ENCODE measurements at places on chromosomes 2 and 18. TPM values are rescaled to one million over a fixed set of nuclear protein-coding genes. Genes with fewer than 3 reads are reported as not detected.

Gene TCF7L1
- total RNA-seq: 3.8 TPM

Gene RNU2-63P
- total RNA-seq: not detected

Gene FTCDNL1
- 2.5 TPM for total RNA-seq

Gene NYAP2
- total RNA-seq: 4.8 TPM

Gene NGEF
- total RNA-seq: 47.0 TPM

Gene CCDC74A
- total RNA-seq: 1.3 TPM

Gene CPO
- total RNA-seq: not detected

Gene MBOAT2
- 33.1 TPM for total RNA-seq

Gene TEX44
- total RNA-seq: 0.44 TPM

Gene FIGN
- 4.8 TPM for total RNA-seq

Gene DYTN
- total RNA-seq: not detected

Gene BMPR2
- 19.6 TPM for total RNA-seq

Gene CRYGC
- 0.41 TPM for total RNA-seq

Gene ACVR1C
- total RNA-seq: 0.34 TPM

Gene RNF152
- total RNA-seq: 35.6 TPM

Gene TNFRSF11A
- total RNA-seq: 0.05 TPM

Gene RASGRP3
- 3.1 TPM for total RNA-seq

Gene CENPA
- 12.2 TPM for total RNA-seq

Gene SAG
- not detected for total RNA-seq

Gene PFN4
- total RNA-seq: 2.2 TPM

- peak; percentile 35 for ATAC-seq
Observed at GRCh38 chr2:200687922-200688920, 102.4 kb downstream of the AOX1 start.

DNA sequence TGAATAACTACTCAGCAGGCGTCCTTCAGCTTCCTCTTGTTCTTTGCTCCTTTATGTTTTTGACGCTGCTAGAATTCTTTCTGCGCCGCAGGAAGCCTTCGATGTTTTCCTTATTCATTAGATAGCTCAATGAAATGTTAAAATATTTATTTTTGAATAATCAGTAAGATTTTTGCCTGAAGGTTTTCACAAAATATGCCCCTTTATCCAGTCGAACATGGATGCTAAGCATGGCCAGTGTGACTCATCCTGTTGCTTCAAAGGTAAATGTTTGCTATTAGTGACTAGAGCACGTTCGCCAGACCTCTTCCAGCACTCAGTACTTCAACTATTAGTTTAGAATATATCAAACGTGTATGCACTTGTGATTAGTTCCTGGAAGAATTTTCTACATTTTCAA, 7.6 kb upstream of the MEIS1 start:
- ATAC-seq: no peak

GRCh38 chr2:26461601-26462023, 16.3 kb downstream of the OTOF start:
- no peak for ATAC-seq

- ATAC-seq: no peak
Observed at GRCh38 chr2:43212216-43212835, 14.1 kb downstream of the ZFP36L2 start.

GRCh38 chr18:36501100-36501499, 203.6 kb downstream of the FHOD3 start:
- ATAC-seq: no peak

DNA sequence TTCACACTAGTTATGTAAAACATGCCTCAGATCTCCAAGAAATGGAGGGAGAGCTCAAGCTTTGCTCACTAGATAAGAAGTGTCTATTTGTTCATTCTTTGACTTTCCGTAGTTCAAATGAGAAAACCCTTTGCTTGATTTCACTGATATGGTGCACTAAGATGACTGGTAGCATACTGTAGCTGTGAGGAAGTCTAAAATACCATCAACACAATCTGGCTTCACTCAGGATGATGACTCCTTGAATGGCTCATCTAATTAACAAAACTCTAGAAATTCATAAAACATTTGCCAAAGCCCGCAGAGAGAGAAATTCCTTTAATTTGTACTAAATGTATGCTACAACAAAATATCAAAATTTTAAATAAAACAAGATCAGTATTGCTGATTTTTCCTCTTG, 152.8 kb upstream of the STK17B start:
- no peak for ATAC-seq

DNA sequence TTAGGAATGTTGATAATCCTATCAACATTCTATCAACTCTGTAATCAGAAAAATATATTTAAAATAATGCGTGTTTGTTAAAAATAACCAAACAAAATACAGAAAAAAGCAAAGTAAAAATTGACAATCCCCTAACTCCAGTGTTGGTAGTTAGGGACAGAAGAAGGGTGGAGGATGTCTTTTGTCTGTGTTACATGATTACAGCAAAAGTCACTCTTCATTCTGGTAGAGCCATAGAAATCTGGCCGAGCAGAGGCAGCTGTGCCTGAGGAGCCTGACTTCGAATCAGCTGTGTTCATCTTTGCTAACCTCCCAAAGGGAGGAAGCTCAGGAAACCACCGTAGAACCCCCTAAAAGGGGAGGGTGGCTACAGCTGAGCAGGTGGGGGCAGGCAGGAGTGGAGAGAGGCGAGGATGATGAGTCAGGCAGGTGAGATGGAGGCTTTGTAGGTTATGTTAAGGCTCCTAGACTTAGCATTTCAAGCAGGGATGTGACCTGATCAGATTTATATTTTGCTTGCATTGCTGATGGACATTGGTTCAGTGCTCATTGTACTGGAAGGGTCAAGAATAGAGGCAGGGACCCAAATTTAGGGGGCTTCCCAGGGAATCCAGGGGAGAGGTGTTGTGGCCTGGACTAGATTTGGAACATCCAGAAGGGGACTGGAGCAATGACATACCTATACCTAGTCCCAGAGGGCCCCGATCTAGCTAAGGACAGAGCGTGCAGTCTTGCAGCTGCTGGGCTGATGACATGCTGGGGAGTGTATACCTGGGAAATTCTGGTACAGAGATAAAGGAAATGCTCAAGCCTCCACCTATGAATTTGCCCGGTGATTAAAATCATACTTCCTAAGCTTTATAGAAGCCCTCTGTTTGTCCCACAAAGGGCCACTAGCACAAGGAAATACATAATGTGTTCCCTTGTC, 95.7 kb downstream of the NEDD4L start:
- ATAC-seq: peak; percentile 41

DNA sequence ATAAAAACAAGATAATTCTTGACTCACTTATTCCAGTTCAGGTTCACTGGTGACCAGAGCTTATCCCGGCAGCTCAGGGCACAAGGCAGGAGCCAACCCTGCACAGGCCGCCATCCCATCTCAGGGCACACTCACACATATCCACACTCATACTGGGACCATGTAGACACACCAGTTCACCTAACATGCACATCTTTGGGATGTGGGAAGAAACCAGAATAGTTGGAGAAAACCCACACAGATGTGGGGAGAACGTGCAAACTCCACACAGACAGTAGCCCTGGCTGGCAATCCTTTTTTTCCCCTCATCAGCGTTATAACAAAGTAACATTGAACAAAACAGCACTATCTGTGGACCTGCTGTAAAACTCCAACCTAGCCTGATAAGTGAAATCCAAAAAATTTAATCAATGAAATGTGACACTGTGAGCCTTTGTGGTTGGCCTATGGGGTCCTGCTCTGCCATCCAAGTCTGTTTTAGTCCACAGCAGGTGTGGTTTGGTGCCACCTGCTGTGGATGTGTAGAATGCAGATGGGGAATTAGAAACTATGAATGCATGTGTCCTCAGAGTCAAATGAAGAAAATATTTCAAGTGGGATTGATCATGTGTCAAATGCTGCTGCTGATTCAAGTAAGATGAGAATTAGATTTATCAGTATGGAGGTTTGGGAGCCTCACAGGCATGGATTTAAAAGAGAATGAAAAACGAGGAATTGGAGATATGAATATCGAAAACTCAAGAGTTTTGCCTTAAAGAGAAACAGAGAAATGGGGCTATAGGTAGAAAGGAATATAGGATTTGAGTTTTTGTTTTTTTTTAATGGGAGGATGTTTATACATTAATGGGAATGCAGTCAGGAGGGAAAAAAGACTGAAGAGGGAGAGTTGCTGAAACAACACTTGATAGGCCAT, 47.0 kb downstream of the UGP2 start:
- ATAC-seq: peak; percentile 64

GRCh38 chr2:215269397-215270117, 42.3 kb upstream of the ATIC start:
- peak; percentile 38 for ATAC-seq

GRCh38 chr2:214810671-214811070, 1.2 kb upstream of the BARD1 start:
- ATAC-seq: no peak

GRCh38 chr2:121969766-121970639, 214.6 kb downstream of the TSN start:
- ATAC-seq: no peak

- no peak for ATAC-seq
Observed at GRCh38 chr2:3323360-3324035, 54.1 kb downstream of the EIPR1 start.

GRCh38 chr2:31534636-31535035, 46.1 kb downstream of the SRD5A2 start:
- no peak for ATAC-seq

DNA sequence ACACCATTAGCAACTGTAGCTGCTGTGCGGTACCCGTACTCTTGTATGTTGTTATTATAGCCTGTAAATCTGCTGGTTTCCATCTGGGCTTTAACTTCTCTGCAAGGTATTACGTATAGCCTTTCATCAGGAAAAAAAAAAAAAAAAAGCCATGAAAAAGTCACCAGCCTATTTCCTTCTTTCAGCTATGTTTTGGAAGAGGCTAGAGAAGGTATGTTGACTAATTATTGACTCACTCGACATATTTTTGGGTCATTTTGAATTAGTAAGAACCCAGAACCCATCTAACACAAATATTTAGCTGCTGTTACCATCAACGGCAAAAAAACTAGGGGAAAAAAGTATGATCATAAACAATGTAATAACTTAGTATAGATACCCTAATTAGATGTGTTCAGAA, 1395.6 kb downstream of the SUCLG1 start:
- ATAC-seq: no peak

DNA sequence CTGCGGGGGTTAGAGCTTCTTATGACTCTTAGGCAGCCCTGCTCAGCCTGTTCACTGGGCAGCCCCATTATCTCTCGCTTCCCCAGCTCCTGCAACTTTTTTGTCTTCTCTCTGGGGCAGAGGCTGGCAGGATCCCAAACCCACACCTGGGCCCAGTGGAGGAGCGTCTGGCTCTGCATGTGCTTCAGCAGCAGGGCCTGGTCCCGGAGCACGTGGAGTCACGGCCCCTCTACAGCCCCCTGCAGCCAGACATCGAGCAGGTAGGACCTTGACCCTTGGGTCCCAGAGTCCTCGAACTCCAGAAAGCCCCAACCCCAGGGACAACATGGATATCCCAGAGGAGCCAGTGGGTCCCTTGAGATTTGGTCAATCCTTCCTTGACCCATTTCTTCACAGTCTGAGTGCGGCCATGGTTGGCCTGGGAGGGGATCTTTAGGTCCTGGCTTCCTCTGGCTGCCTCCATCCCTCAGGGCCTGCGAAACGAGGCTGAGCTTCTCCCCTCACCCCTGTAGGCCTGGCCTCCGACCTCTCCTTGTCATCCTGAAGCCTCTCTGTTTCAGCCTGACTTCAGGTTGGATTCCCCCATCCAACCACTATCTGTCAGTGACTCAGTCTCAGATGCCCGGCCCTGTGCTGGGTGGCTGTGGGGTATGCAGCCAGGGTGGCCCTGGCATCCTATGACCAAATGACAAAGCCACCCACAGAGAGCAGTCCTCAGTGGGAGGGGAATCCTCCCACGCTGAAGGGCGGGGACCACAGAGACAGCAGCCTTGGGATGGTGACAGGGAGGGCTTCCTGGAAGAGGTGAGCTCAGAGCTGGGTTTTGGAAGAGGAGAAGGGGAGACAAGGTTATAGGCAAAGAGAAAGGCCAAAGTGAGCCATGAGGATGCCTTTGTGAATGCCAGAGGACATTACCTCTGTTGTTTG, 214.2 kb downstream of the DYSF start:
- no peak for ATAC-seq

GRCh38 chr2:231568098-231568784, 24.4 kb upstream of the TEX44 start:
- no peak for ATAC-seq

All from motor neuron (in vitro differentiated cells).